ENCODE measurements at places on chromosomes 2 and 18.

DNA sequence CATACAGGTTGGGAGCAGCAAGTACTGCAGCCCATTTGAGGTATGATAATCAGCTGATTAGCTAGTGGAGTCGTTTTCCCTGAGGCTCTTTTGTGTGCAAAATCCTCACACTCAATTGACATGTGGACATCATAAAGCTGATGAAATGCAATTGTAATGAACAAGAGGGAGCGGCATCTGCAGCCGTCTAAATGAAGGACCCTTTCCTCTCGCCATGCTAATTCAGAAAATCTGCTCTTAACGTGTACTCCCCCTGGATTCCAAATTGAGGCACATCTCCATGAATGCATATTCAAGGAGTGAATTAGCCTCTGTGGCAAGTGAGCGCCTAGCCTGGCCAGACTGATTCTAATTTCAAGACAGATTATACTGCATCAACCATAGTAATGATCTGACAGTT, 260.9 kb upstream of the ATP5MC3 start:
- DNase-seq = no peak

GRCh38 chr18:63817441-63818051, 42.3 kb downstream of the SERPINB7 start:
- no peak for DNase-seq

- DNase-seq = no peak
Measured at GRCh38 chr2:101981504-101981903, 10.3 kb upstream of the IL1R2 start.

GRCh38 chr2:196066291-196067087, 2.1 kb downstream of the DNAH7 start:
- no peak for DNase-seq

- no peak for DNase-seq
Measured at GRCh38 chr2:171762879-171763573, 75.8 kb downstream of the DYNC1I2 start.

GRCh38 chr2:193276069-193276468, 1081.3 kb upstream of the TMEFF2 start:
- DNase-seq = no peak

DNA sequence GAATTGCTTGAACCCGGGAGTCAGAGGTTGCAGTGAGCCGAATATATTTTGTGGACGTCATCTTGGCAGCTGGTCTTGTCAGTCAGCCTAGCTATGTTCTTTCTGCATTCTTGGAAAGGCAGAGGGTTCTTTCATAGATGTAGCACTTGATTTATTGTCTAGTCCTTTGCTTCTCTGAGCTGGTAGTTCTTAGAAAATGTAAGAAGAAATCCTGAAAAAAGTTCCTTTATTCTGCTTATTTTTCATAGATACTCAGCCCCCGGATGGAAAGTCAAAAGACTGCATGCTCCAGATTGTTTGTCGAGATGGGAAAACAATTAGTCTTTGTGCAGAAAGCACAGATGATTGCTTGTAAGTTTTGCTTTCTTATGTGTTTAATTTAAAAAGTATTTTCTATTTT, 21.3 kb downstream of the PLEKHB2 start:
- DNase-seq = no peak

DNA sequence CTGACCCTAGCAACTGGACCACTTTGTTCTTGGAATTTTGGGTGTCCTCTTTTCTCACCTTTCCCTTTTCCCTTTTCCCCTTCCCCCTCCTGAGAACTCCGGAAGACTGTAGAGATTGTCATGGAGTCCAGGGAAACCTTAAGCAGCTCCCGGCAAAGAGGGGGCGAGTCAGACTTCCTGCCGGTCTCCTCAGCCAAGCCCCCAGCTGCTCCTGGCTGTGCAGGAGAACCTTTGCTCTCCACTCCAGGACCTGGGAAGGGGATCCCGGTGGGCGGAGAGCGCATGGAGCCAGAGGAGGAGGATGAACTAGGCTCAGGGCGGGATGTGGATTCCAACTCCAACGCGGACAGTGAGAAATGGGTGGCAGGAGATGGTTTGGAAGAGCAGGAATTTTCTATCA, 20.5 kb downstream of the SETBP1 start:
- DNase-seq = no peak

- no peak for DNase-seq
Measured at GRCh38 chr2:11850082-11850481, 103.7 kb downstream of the LPIN1 start.

GRCh38 chr2:55056024-55056521, 5.8 kb upstream of the RTN4 start:
- no peak for DNase-seq

GRCh38 chr2:9897846-9898245, 53.6 kb upstream of the GRHL1 start:
- DNase-seq = no peak

DNA sequence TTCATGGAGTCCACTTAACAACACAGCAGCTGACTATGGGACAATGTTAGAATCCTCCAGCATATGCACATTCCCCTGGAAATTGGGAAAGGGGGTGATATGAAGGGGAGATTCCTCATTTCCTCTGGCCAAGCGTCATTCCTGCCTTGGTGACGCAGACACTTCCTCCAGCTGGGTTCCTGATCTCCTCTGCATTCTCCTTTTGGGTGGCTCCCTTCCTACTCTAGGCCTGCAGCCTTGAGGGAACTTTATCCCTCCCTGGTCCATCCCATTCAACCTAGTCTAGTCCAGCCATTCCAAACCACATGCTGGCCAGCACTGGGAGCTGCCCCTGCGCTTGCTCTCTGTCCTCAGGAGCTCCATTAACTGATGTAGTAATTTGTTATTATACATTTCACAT, 216.8 kb downstream of the VAPA start:
- no peak for DNase-seq

DNA sequence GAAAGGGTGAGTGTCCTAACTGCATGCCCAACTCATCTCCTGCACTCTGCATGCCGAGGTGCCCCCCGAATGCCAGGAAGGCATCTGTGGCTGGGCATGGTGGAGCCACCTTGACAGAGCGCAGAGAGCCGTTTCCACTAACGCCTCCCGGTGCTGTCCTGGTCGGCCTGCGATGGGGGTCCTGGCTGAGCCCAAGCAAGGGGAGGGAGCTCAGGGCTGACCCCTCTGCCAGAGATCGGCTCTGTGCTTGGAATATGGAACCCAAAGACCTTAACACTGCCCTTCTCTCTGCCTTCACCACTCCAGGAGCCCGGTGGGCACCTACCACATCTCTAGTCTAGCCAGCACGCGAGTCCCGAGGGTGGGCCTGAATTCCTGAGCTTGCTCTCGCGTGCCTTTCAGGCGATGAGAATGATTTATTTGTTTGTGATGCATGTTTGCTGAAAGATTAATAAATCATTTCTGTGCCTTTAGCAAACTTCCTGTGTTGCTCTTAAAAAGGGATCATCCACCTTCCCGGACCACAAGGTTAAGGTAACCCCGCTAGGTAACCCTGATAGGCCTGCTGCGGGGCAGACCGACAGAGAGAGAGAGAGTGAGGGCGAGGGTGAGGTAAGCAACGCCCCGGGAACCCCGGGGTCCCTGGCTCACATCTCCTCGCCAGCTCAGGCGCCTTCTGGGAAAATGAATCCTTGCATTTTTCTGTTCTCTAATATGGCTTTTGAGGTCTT, 35.3 kb downstream of the PDIA6 start:
- DNase-seq = no peak

DNA sequence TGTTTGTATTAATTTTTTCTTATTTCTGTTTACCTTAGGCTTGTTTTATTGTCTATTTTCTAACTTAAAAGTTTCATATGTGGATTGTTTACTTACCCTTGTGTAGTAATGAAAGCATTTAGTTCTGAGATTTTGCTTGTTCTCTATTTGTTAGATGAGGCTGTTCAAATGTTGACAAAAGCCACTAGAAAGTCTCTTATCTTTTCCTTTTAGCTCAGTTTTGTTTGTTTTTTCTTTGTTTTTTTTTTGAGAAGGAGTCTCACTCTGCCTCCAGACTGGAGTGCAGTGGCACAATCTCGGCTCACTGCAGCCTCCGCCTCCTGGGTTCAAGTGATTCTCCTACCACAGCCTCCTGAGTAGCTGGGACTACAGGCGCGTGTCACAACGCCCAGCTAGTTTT, 30.9 kb downstream of the USP14 start:
- DNase-seq = no peak

- DNase-seq = no peak
Measured at GRCh38 chr2:129888896-129889295, 90.6 kb upstream of the RAB6C start.

- DNase-seq = no peak
Measured at GRCh38 chr2:120460511-120460910, 114.6 kb downstream of the INHBB start.

DNA sequence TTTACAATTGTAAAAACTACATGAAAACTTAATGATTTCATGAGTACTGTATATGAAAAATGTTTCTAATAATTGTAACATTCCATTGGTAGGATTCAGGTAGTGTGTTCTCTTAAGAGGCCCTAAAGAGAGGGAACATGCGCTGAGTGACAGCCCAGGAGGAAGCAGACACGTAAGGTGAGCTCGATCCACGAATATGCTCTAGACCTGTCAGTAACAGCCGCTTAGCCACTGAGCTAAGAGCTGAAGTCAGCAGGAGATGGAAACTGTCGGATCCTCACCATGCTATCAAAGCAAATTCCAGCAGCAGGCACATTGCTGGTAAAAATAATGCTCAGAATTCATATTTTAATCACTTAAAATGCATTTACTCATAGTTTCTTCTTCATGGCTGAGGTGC, 346.5 kb downstream of the TGIF1 start:
- no peak for DNase-seq

DNA sequence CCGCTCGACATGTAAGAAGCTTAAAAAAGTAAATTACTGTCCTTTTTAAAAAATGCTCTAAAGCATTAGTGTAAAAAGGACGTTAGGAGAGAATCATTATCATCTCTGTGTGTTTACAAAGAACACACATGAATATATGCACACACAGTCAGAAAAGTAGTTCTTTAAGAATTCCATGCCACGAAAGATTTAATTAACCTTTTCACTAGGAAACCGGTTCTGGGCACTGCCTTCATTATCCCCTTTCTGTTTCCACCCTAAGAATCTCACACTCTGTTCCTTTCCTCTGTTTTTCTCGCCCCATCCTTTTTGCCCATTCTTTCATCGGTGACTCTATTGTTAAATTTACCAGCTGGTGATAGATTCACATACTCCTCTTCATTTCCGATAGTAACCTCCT, 338.6 kb downstream of the DCC start:
- DNase-seq = no peak

- DNase-seq = no peak
Measured at GRCh38 chr18:41700416-41700815, 254.6 kb upstream of the PIK3C3 start.

All from activated naive CD4-positive, alpha-beta T cell (primary cell).